ENCODE measurements at places on chromosomes 2 and 18. TPM values are rescaled to one million over a fixed set of nuclear protein-coding genes. Genes with fewer than 3 reads are reported as not detected.

The TANK gene
- 110 TPM for total RNA-seq

The FOXI3 gene
- total RNA-seq: not detected

The MARCHF4 gene
- 2.3 TPM for total RNA-seq

The SLC40A1 gene
- 6.3 TPM for total RNA-seq

The MYO7B gene
- 0.16 TPM for total RNA-seq

The PLEK gene
- total RNA-seq: not detected

The RAPGEF4 gene
- 0.61 TPM for total RNA-seq

The SCN9A gene
- 2.6 TPM for total RNA-seq

The C1GALT1C1L gene
- total RNA-seq: 0.97 TPM

The WDPCP gene
- total RNA-seq: 14.0 TPM

The ANKRD30BL gene
- total RNA-seq: not detected

The RNF125 gene
- total RNA-seq: 0.16 TPM
